ENCODE measurements at places on chromosomes 13 and 19. TPM values are rescaled to one million over a fixed set of nuclear protein-coding genes. Genes with fewer than 3 reads are reported as not detected.

Gene ATP4B
- not detected for total RNA-seq

Gene KLF1
- not detected for total RNA-seq

Gene ZNF816
- total RNA-seq, result 3.1 TPM

Gene MAB21L1
- 3.6 TPM for total RNA-seq

Gene CCDC169
- 0.10 TPM for total RNA-seq

GRCh38 chr13:78844106-78844505, 185.2 kb upstream of the OBI1 start:
- no peak for DNase-seq

DNA sequence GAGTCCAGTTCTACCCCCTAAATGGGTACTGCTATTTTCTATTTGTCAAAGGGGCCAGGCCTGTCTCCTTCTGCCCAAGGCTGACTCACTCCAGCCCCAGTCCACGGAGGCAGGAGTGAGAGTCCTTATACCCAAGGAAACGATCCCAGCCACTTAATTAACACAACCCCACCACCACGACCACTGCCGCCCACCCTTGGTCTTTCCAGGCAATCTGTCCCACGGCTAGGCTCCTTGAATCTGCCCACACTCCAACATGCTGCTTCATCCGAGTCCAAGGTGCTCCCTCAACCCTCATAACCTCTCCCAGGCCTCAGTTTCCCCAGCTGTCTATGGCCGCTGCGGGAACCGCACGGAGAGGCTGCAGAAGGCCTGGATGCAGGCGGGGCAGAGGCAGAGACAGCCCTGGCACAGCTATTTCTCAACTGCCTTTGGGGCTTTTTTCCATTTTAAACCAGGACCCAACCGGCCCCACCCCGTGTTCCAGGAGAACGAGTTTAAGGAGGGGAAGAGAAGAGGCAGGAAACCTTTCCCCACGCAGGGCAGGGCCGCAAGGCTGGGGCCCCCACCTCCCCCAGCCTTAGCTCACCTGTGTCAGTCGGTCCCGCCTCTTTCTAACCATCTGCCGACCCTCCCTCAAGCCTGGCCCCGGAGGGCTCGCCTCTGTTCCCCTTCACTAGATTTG, 746 bp downstream of the RAB3D start:
- no peak for DNase-seq

GRCh38 chr19:16355293-16356043, 30.8 kb downstream of the KLF2 start:
- DNase-seq, result no peak

GRCh38 chr13:51726446-51727193, 77.3 kb downstream of the DHRS12 start:
- no peak for DNase-seq

DNA sequence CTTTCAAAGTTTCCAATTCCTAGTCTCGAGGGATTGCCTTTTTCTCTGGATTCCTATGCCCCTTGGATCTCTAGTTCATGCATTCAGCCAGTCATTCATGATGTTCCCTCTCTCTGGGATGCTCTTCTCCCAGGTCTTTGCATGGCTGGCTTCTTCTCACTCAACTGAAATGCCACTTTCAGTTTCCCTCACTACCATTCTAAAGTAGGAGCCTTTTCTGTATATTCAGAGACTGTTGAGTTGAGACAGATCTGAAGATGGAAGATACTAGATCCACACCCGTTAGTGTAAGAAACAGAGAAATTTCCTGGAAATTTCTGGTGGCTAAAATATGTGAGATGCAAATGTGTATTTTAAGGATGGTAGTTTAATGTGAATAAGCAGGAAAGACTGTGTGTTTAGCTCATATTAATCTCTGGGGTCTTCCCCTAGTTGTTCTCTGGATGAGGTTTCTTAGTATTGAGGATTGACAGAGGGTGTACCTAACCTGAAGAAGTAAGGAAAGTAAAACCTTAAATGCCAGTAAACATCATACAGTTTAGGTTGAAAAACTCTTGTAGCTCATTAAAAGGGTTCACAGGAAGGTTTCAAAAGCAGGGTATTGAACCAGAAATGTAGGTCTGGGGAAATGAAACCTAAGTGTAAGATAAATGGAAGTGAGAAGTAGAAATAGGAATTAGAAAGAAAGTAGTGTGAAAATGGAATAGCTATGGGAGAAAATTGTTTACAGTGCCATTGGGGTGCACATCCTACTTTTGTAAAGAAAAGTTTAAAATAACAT, 331.3 kb downstream of the NDFIP2 start:
- DNase-seq, result no peak

DNA sequence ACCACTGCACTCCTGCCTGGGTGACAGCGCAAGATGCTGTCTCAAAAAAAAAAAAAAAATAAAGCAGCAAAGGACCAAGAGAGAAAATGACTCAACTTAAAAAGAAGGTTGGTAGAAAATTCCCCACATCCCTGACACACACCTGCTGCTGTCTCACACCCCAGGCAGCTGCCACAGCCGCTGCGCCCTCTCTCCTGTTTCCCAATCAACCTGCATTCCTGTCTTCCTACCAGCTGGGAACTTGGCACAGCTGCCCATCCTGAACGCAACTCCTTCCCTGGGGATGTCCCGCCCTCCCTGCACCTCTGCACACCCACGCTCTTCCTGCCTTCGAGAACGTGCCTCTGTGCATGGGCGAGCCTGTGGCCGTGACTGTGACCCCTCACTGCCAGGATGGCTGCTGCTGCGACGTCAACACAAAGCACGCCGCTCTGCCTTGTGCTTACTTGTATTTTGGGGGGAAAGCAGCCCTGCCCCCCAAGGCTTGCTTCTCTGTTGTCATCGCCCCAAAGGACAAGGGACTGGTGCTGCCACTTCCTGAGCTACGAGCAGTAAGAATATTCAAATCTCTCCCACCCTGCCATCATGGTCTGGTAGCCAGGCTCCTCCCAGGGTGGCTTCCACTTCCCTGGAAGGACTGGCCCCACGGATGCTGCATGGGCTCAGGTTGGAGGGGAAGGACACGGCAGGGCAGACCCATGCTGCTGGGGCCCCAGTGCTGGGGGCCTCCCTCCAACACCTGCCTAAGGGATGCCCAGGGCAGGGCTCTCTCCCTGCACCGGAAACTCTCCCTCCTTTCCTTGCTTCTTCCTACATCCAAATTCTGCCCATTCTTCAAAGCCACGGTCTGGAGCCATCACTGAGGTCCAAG, 20.7 kb downstream of the SH3GL1 start:
- DNase-seq, result peak; percentile 82
